ENCODE measurements at places on chromosomes 1 and 21.

GRCh38 chr21:21997390-21998333, 999.5 kb downstream of the NCAM2 start:
- DNase-seq: no peak

DNA sequence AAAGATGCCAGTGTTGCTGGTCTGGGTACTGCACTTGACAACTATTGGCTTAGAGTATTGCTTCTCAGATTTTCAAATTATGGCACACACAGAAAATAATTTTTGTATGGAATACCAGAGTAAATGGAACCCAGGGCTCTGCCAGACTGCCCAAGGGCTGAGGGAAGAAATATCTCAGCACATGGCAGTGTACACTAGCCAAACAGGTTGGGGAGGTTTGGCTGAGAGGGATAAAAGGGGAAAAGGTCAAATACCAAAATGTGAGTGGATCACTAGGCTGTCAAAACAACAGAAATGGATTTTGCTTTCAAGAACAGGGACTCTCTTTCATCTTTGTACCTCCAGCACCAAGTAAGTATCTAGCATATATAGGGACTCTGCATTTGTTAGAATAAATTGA, 3.0 kb upstream of the RGS8 start:
- DNase-seq: no peak

DNA sequence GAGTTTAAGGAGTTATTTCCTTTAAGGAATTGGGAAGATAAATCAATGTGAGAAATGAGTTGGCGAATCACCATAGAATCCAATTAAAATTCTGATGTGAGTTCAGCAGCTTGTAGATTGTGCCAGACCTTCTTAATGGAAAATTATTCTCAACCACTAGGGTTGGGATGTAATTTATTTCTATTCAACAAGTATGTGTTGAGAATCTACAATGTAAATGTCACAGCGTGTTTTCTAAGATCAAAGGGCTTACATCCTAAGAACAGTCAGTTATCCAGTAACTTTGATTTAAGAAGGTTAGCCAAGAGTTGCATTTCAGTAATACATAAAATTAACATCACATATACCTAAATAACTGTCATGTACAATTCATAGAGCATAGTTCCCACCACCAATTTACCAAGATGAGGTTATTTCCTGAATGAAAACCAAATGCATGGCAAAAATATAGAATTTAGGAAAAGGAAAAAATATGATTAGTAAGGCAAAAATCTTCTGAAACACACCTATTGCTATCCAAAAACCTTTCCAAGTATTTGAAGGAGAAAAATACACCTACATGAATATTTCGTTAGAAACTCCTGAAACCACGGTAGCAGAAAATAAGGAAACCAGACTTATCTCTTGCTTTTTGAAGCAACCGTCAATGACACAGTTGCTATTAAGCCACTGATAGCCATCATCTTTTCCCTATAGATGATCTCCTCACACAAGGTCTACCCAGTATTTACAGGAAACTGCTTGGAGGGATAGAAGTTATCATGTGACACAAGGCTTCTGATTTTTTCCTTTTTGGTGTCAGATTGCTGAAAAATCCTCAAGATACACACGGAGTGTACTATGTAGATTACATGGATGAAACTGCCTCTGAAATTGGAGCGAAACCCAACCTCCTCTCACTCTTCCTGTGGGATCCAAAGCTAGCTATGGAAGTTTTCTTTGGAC, 259.4 kb upstream of the POGK start:
- DNase-seq: no peak

DNA sequence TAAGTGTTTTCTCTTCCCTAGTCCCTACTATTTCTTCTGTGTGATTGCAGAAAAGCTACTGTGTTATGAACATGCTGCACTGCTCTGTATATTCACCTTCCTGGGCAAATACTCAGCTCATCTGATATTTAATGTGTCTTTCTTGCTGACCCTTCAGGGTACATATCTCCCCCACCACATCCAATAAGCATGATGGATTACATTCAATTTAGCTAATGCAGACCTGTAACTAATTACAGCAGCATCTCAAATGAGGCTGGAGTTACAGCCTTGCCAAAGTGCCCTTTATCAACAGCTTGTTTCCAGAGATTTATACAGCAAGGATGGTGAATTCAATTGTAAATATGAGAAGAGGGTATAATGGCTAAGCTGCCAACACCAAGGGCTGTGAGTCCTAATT, 144.0 kb downstream of the KCNH1 start:
- no peak for DNase-seq

GRCh38 chr1:12634696-12635202, 9.1 kb upstream of the AADACL4 start:
- DNase-seq: no peak

- peak; percentile 5 for DNase-seq
Measured at GRCh38 chr21:34133802-34134201, 60.4 kb downstream of the MRPS6 start.

DNA sequence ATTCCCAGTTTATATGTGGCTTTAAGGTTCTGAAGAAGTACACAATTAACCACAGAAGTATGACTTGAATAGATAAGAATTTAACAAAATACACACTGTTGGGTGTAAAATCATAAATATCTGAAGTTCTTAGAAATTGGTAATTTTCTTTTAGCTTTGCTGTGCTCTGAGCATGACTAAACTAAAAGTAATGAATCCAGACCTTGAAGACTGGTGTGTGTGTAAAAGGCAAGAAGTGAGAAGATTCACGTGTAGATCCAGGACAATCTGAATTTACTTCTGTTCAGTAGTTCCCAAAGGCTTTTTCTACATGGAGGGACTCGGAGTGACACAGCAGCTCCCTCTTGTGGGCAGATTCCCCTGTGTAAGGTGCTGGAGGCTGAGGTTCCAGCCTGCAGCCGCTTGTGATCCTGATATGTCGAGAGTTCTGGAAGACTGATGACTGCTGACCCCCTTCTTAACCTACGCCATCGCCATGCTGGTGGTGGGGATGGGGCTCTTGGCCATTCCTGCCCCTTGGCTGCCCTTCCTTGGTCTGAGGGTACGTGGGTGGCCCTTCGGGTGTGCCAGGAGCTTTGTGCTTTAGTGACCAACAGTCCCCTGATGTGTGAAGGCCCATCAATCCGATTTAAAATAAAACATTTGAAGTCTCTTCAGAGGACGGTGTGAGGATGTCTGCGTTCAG, 62.7 kb downstream of the ADARB1 start:
- peak; percentile 78 for DNase-seq

GRCh38 chr1:6246497-6247467, 2.8 kb downstream of the HES3 start:
- peak; percentile 87 for DNase-seq

GRCh38 chr1:235495551-235495950, 8.7 kb downstream of the B3GALNT2 start:
- DNase-seq: no peak

GRCh38 chr1:102032534-102032933, 35.8 kb upstream of the OLFM3 start:
- no peak for DNase-seq

- no peak for DNase-seq
Measured at GRCh38 chr1:29664711-29665110, 428.4 kb downstream of the PTPRU start.

DNA sequence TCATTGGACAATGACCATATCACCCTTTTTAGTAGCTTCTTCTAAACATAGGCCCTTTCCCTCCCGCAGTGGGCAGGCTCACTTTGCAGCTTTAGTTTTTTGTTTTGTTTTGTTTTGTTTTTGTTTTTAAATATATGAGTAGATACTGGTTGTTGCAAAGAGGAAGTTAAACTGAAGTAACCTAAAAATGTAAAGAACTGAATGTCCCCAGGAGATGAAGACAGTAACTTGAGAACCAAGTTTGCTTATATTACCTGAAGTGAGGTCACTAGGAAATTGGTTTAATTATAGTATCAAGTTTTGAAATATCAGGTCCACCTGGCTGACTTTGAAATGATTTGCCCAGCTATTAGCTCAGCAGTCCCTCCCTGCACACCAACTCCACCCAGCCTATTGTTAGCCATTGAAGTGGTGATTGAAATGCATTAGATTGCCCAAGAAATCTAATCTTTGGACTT, 18.2 kb downstream of the SMAP2 start:
- no peak for DNase-seq

- DNase-seq: no peak
Measured at GRCh38 chr1:206468571-206468970, 1.7 kb upstream of the IKBKE start.

GRCh38 chr1:155859881-155860871, 809 bp downstream of the SYT11 start:
- peak; percentile 93 for DNase-seq

DNA sequence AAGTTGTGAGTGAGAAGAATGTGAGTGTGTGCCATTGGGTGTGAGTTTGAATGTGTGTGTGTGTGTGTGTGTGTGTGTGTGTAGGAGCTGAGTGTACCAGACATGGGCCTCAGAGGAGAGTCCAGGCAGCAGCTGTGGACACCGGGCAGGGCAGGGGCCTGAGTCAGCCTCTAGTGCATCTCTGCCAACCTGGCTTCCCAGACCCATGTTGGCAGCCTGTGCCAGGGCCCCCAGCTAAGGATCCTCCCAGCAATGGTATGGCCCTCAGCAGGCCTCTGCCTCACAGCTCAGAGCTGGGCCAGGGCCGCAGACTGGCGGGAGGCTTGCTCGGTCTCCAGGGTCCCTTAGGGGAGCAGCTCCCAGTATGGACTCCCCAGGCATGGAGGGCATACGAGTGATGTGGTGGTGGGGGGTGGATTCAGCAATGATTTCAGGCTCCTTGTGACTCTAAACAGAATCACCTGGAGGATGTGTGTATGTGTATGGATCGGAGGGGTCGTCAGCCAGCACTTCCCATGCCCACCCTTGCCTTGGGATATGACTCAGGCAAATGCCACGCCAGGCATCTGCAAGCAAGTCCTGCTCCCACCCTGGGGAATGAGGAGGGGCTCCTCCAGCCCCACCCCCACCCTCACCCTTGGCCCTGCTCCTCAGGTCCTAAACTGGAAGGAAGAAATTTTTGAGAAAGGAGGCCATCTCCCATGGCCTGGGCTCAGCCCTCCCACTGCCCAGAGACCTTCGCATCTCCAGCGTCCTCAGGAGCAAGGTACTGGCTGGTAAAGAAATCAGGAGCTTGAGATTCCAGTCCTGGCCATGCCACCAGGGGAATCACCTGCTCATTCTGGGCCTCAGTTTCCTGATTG, 1.8 kb upstream of the FOXO6 start:
- DNase-seq: no peak

- DNase-seq: no peak
Measured at GRCh38 chr1:20983297-20983889, 193.3 kb downstream of the EIF4G3 start.

DNA sequence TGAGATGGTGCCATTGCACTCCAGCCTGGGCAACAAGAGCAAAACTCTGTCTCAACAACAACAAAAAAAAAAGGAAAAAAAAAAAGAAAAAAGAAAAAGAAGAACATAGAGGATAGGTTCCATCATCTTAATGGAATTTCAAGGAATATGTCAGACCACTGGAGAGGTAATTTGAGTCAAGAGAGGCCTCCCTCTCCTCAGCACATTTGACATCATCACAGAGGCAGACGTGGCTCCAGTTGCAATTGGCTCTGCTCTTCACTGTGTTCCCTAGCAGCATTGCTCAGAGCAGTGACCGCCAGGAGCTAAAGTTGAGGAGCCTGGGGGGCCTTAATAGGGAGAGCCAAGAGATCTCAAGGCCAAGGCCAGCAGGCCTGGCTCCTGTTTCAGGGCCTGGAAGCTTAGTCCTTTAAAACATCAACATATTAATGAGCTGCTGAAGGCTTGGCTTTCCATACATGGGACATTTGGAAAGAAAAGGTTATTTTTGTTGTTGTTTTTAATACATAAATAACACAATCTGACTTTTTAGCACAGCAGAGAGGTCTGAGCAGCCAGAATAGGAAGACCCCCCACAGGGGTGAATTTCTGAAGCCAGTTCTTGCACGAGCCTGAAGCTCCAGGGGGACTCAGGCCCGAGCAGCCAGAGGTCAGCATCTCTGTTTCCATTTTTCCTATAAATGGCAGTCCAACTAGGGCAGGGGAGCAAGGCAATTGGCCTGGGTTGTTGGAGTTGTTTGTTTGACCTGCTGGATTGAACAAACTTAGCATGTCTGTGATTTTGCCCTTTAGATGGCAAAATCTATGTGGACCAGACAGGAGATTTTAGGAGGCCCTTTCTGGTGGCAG, 118.3 kb upstream of the FGGY start:
- DNase-seq: no peak

GRCh38 chr1:200228486-200228885, 181.3 kb downstream of the ZNF281 start:
- DNase-seq: no peak

GRCh38 chr1:56473582-56474270, 105.6 kb downstream of the PLPP3 start:
- no peak for DNase-seq

GRCh38 chr21:45293726-45294401, 6.2 kb upstream of the POFUT2 start:
- DNase-seq: no peak

DNA sequence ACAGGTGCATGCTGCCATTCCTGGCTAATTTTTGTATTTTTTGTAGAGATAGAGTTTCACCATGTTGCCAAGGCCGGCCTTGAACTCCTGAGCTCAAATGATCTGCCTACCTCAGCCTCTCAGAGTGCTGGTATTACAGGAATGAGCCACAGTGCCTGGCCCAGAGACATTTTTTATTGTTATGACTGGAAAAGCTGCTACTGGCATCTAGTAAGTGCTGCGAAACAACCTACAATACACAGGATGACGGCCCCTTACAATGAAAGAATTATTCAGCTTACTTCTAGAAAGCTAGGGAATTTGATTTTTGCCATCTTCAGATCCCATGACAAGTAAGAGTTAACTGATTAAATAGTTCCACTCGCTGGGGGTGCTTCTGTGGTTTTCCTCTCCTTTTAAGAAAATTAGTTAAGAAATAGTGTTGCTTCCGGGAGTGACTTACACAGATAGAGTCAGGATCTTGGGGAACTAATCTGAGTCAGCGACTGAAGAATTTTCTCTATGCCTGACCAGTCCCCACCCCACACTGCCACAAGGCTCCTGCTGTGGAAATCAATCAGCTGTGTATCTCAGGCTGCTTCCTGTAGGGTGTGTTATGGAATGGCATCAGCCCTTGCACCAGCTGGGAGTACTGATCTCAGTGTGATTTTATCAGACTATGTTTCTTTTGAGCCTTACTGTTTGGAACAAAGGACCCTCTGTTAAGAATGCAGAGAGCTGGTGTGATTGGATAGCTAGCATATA, 93.0 kb upstream of the BMP8A start:
- DNase-seq: peak; percentile 42

GRCh38 chr1:204541626-204542025, 25.4 kb downstream of the MDM4 start:
- no peak for DNase-seq

- no peak for DNase-seq
Measured at GRCh38 chr1:181508486-181509165, 25.3 kb downstream of the CACNA1E start.

DNA sequence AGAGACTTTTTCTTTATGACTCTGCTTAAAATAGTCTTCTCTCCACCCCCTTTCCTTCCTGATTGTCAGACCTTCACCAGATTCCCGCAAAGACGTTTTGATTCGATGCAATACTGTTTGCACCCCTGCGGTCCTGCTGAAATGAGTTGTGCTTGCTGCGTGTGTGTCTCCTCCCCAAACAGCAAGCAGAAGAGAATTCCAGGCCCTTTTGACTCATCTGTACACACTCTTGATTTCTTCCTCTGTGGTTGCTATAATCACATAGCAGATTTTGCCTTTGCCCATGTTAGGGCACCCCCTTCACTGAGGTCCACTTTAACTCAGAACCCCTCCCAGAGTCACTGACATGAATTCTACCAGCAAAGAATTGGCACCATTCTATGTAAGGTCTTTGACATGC, 136.5 kb downstream of the ZZZ3 start:
- DNase-seq: no peak
